Activated CD8-positive, alpha-beta memory T cell treated with anti-CD3 and anti-CD28 coated beads for 1 hour (primary cell): ENCODE measurements at places on chromosomes 13 and 19.

- no peak for DNase-seq
Measured at GRCh38 chr13:37918751-37919150, 49.2 kb upstream of the TRPC4 start.

GRCh38 chr13:98293103-98293502, 116.0 kb upstream of the RNF113B start:
- DNase-seq: no peak

DNA sequence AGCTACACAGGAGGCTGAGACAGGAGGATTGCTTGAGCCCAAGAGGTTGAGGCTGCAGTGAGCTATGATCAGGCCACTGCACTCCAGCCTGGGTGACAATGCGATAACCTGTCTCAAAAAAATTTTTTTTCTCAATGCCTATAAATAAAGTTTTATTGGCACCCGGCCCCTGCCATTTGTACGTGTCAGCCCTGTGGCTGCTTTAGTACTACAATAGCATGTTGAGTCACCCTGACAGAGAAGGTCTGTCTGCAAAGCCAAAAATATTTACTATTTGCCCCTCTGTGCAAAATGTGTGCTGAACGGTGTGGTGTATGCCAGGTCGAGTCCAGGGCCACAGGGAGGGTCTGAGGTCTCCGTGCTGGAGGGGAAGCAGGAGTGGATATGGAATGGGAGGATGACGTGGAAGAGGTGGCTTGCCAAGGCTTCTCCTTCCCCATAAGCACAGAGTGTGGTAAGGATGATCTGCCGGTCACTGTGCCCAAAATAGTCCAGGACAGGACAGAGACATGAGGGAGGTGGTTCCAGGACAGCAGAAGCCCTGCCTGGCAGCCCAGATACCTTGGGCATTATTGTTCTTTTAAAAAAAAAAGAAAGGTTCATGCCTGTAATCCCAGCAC, 10.0 kb downstream of the NMRK2 start:
- DNase-seq: no peak

GRCh38 chr19:49524812-49525455, 2.9 kb upstream of the RCN3 start:
- DNase-seq: no peak

GRCh38 chr13:44967704-44968433, 21.4 kb downstream of the NUFIP1 start:
- DNase-seq: no peak

- DNase-seq: no peak
Measured at GRCh38 chr13:112702986-112703379, 13.1 kb downstream of the ATP11A start.

GRCh38 chr13:39483326-39483725, 119.7 kb downstream of the LHFPL6 start:
- no peak for DNase-seq

DNA sequence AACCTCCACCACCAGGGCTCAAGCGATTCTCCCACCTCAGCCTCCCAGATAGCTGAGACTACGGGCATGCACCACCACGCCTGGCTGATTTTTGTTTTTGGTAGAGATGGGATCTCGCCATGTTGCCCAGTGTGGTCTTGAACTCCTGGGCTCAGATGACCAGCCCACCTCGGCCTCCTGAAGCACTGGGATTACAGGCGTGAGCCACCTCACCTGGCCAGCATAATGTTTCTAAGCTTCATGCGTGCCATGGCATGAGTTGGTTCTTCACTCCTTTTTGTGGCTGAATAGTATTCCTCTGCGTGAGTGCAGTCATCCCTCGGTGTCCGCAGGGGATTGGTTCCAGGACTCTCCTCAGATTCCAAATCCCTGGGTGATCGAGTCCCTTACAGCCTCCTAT, 4.2 kb upstream of the ZNF579 start:
- DNase-seq: no peak
